NCI-H1436 (cell line): ENCODE measurements at places on chromosomes 7 and 10.

GRCh38 chr10:44125879-44126278 lies 259.0 kb downstream of the CXCL12 start:
- DNase-seq: no peak

DNA sequence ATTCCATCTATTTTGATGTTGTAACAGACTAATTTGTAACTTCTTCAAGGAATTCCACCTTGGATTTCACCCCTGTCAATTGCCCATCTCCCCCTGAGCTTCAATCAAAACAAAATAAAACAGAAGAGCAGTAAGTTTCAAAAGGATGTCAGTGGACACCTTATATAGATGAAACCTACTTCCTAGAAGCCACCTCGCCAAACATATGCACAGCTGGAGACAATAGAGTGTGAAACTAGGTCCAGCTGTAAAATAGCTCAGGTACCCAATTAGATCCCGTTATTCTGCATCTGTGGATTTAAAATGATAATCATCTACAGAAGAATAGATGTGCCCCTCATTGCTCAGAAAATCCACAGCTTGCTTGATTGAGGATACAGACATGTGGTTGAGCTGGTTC lies 598.6 kb downstream of the SH2D4B start:
- DNase-seq: no peak

GRCh38 chr10:102281102-102281487 lies 35.8 kb downstream of the GBF1 start:
- no peak for DNase-seq

GRCh38 chr10:112955582-112956421 lies 5.8 kb downstream of the TCF7L2 start:
- no peak for DNase-seq

GRCh38 chr7:132930881-132931280 lies 151.0 kb downstream of the CHCHD3 start:
- DNase-seq: no peak

GRCh38 chr10:80660736-80661135 lies 123.0 kb downstream of the SH2D4B start:
- no peak for DNase-seq

DNA sequence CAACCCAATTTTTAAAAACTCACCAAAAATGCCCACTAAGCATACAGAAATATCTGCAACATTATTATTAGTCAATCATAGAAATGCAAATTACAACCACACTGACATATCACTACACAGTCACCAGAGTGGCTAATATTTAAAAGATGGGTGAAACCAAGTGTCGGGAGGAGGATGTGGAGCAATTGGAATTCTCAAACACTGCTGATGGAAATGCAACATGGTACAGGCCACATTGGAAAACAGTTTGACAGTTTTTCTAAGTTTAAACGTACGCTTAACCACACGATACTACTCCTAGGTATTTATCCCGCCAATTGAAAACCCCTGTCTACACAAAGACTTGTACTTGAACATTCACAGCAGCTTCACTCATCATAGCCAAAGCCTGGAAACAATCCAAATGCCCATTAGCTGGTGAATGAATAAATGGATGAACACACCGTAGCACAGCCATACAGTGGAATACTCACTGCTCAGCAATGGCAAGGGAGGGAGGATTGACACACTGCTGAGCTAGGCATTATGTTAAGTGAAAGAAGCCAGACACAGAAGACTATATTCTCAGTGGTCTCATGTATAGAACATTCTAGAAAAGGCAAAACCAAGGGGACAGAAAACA lies 16.3 kb downstream of the GCK start:
- peak; percentile 20 for DNase-seq

GRCh38 chr10:114483575-114483974 lies 79.3 kb upstream of the AFAP1L2 start:
- DNase-seq: no peak

DNA sequence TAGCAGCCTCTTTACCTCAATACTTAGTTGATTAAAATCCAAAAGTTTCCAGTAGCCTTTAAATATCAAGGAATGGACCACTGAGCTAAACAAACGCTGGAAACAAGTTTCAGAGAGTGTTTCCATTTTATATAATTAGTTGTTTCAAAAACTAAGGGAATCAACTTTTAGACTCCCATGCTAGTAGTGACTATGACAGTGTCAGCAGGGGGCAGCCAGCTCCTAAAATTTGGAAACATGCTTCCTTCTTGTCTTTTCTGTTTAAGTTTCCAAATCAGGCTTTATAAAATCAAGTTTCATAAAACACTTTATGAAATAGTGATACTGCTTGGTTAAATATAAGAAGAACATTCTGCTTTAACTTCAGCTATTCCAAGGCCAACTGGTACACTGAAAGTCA lies 138.2 kb upstream of the TMEM229A start:
- DNase-seq: peak; percentile 4

DNA sequence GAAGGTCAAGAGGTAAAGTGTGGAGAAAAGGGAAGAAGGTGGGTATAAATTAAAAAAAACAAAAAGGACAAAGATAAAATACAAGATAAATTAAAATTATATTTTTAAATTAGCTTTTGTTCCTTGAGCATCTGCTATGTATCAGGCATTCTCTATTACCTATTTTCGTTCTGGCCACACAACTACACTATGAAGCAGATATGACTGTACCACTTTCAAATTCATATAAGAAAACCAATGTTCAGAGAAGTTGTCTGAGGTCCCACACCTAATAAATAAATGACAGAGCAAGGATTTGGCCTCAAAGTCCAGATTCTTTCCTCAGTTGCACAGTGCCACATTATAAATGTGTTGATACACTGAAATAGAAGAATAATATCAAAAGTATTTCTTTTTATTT lies 103.8 kb upstream of the PCDH15 start:
- DNase-seq: no peak
